ENCODE measurements at places on chromosomes 16 and 17.

GRCh38 chr17:82283208-82283749, 9.8 kb upstream of the CSNK1D start:
- peak; percentile 81 for DNase-seq

DNA sequence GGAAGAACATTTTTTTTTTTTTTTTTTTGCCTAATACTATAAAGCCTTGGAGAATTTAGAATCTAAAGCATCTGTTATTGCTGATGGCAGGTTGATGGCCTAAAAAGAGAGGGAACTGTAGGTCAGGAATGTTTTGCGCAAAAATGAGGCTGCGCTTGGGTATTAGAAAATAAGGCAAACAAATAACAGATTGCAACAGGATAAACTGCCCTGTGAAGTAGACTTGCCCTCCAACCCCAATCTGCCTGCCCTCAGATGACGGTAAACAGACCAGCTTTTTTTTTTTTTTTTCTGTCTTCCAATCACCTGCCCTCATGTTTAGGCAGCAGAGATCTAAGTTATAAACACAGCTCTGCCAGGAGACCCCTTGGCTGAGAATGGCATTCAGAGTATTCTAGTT, 3.8 kb upstream of the DHX8 start:
- DNase-seq, result no peak

DNA sequence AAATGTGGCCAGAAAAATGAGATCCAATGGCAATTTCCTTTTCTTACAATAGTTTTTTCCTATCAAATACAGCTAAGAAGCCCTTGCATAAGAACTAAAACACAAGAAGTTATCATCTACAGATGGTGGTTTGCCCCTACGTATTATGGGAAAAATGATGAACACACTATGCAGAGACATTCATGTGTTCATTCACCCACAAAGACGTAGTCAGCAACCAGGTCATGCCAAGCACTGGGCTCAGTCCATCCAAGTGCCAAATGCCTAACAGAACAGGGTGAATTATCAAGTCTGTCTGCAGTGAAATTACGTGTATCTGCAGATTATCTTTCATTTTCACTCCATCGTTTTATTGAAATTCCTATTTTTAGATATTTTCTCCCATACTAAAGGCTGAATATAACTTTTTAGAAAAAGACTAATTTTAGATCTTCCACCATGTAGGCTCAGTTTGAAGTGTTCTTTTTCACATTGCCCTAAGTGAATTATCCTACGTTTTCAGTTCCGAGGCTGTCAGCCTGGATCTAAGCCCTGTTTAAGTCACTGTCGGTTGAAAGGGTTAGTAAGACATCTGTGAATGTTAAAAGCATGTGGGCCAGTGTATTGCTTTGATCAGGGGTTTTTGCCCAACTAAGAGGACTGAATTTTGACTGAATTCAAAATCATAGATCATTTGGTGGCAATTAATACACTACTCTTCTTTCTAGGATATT, 78.1 kb upstream of the DHX40 start:
- no peak for DNase-seq

DNA sequence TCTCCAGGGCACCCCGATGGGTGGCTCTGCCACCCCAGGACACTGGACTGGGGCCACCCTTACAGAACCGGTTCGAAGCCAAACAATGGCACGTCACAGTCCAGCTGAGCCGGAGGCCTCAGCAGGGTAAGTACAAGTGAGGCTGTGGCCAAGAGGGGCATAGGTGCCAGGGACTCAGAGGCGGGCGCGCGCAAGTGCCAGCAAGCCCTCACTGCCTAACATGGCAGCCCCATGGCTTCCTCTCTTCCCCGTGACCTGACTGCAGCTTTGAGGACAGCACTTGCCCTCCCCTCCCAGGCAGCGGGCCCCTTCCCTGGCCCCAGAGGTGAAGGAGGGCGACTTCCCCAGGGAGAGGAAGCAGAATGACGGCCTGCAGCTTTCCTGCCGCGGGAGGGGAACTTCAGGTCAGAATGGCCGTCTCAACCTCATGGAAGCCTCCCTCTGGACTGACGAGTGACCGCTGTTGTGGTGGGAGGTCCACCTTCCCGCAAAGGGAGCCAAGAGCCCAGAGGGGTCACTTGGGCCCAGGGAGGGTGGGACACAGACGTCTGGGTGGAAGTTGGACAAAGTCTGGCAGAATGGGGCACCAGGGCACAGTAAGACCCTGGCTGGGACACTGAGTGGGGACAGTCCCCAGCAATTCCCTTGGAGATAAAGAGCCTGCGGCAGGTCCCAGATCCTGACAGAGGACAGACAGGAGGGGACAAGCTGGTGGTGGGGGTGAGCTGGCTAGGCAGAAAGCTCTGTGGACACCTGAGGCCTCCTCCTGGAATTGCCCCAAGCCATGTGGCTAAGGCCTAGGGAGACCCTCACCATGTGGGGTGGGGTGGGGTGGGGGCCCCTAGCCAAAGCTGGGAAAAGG, 52.1 kb upstream of the TOB1 start:
- DNase-seq, result no peak

- no peak for DNase-seq
Observed at GRCh38 chr16:74657870-74658642, 8.6 kb downstream of the RFWD3 start.

GRCh38 chr17:74445158-74445557, 13.3 kb downstream of the GPRC5C start:
- no peak for DNase-seq

DNA sequence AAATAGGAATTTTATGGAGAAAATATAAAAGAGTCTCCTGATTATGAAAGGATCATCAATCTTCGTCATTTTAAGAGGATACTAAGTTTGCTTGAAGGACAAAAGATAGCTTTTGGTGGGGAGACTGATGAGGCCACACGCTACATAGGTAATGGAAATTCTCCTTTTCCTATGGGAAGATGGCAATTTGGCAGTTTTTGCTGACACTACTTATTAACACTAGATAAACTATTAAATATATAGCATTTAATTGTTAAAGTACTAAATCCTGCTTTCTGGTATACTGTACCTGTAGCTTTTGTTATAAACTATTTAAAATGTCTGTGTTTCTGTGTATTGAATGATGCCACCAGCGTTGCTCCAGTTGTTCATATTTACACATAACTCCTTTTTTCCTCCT, 12.6 kb downstream of the ALDH3A2 start:
- DNase-seq, result no peak

- no peak for DNase-seq
Observed at GRCh38 chr16:89324056-89325010, 106.8 kb downstream of the ZNF778 start.

DNA sequence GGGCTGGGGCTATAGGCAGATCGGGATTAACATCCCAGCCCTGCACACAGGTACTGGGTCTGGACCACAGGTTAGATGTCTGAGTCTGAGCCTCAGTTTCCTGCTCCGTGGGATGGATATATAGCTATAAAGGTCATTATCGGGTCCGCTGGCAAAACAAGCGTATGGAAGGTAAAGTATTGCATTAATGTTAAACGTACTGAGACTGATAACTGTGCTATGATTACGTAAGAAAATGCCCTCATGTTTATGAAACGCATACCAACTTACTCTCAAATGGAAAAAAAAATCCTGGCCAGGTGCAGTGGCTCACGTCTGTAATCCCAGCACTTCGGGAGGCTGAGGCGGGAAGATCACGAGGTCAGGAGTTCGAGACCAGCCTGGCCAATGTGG, 135.2 kb downstream of the CCDC182 start:
- no peak for DNase-seq

DNA sequence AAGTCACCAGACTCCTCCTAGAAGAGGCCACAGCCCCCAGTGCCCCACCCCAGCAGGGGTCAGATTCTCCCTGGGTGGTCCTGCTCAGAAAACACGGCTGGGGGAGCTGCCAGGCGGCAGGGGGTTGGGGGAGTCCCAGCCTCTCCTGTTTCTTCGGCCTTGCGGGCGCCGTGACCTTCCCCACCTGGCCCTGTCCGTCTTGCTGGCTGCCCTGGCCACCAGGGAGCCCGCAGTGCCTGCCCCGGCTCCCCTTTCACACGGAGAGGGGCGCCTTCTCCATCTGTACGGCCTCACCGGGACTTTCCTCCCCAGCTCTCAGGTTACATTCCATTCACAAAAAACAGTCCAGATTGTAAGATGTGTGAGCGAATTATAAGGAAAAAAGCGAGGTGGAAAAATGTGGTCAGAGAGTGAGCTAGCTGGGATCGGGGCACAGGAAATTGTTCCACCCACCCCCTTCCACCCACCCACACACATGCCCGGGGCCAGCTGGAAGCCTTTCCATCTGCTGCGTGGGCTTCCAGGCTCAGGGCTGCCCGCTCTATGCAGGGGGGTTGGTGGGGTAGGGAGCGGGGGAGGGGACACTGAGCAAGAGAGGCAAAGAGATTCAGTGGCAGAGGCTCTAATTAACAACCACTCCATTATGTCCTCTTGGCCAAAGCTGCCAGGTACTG, 14.6 kb upstream of the CIBAR2 start:
- peak; percentile 81 for DNase-seq

DNA sequence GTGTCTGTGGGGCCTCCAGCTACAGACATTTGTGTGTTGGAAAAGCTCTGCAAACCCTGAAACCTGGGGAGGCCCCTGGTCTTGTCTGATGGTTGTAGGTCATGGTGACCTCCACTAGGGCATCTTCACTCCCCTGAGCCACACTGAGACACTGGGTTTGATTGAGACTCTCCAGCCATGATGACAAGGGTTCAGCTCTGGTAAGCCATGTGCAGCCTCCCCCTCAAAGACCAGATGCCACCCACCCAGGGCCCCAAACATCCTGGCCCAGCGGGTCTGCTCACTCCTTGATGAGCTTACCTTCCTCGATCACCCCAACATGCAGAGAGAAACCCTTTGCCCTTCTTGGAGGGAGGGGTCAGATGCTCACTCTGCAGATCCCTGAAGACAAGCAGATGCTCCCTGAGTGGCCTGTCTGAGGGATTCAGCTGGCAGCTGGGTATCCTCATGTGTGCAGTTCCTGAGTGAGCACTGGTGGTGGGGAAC, 101.6 kb downstream of the METRNL start:
- no peak for DNase-seq

- DNase-seq, result no peak
Observed at GRCh38 chr16:24204150-24204665, 51.9 kb upstream of the CACNG3 start.

DNA sequence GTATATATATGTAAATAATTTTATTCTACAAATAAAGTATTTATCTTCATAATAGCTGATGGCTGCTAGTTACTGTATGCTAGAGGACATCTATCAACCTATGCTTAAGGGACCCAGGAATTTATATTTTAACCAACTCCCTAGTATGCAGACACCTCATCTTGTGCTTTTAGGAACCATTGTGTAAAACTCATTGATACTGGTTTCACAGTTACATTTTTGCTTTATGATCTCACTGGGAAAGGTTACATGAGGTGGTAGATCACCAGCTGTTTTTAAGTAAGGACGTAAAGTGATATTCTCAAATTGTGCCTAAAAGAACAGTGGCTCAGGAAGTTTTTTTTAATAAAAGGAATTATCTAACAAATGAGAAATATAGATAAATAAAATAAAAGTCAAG, 56.4 kb downstream of the VMP1 start:
- peak; percentile 81 for DNase-seq

GRCh38 chr17:77180503-77181357, 40.0 kb downstream of the SEC14L1 start:
- DNase-seq, result no peak

DNA sequence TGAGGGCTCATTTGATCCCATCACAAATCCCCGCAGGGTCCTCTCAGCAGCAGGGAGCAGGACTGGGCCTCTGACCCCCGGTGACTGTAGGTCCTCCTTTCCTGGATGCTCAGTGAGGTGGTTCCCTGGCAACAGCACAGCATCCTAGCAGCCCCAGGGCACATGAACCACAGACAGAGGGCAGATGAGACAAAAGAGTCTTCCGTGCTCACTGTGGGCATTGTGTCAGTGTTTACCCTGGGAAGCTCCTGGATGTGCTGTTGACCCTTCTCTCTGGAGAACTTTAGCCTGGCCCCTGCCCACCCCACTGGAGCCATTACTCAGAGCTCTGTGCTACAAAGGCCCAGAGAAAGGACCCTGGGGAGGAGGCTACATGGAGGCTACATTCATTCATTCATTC, 21.7 kb upstream of the TMEM220 start:
- DNase-seq, result no peak

- no peak for DNase-seq
Observed at GRCh38 chr17:21288571-21289017, 4.1 kb downstream of the MAP2K3 start.

DNA sequence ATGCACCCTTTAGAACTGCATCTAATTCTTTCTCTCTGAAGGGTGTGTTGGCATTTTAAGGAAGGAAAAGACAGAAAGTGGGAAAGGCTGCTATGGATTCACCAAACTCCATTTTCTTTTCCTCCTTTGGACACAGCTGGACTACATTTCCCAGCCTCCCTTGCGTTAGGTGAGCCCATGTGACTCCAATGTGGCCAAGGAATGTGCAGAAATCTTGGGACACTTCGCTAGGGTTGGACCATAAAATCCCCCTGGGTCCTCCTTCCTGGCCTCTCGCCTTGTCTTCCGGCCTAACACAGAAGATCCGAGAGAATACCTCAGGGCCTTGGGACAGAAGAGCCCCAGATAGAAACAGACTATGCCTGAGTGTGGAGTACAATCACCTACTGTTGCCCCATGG, 56.3 kb downstream of the ABCC12 start:
- no peak for DNase-seq

GRCh38 chr16:87515475-87516330, 22.9 kb upstream of the ZCCHC14 start:
- DNase-seq, result no peak

- no peak for DNase-seq
Observed at GRCh38 chr17:71922439-71922838, 198.4 kb upstream of the SOX9 start.

- DNase-seq, result no peak
Observed at GRCh38 chr16:74107795-74108610, 188.6 kb upstream of the PSMD7 start.

- DNase-seq, result no peak
Observed at GRCh38 chr16:68070249-68070730, 14.9 kb upstream of the NFATC3 start.

GRCh38 chr17:81179220-81179619, 13.2 kb upstream of the AATK start:
- no peak for DNase-seq

DNA sequence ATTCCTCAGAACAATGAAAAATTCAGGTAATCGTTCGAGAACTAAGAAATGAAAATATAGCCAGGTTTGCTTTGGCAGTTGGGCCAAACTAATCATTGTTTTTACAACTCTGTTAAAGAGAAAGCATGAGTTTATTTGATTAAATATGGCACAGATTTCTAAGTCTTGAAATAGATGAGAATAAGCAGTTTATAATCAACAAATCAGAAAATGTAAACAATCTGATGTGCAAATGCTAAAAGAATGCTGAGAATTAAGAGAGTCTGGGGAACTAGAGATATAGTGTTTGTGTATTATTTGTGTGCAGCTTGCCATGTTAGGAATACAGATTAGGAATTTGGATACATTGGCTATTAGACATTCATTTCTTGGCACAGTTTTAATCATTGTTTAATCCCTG, 212.5 kb downstream of the TANC2 start:
- peak; percentile 33 for DNase-seq

- DNase-seq, result no peak
Observed at GRCh38 chr16:64416216-64417005, 705.5 kb downstream of the CDH11 start.

DNA sequence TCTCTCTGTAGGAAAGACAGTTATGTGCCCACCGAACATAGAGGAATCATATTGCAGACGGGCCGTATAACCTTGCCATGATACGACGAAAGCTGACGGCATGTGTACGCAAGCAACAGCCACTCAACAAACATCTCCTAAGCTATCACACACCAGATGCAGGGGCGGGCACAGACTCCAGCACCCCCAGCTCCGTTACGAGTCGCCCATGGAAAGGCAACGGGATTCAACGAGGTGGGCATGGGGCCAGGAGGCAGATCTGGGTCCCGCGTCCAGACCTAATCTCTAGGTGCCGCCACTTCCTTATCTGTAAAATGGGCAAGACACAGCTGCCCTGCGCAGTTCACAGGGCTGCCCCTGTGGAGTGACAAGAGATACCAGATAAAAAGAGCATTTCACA, 35.6 kb downstream of the ABR start:
- no peak for DNase-seq
